ENCODE measurements at places on chromosomes 11 and 22.

DNA sequence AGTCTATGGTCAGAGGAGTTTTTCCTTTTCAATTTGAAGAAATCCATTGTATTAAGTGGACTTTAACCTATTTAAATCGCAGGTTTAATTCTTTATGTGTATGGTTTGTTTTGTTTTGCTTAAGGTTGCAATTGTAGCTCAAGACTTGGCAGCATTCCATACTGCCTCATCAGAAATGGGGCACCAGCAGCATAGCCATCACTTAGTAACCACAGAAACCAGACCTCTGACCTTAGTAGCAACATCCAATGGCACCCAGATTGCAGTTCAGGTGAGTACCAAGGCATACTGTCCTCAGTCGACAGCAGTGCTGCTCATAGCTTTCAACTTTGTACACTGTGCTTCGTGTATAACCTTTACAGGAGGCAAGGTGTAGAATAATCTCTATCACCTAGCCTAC is 48.4 kb upstream of the WEE1 start:
- DNase-seq: no peak

GRCh38 chr11:108019870-108020540 is 11.3 kb downstream of the CUL5 start:
- no peak for DNase-seq

DNA sequence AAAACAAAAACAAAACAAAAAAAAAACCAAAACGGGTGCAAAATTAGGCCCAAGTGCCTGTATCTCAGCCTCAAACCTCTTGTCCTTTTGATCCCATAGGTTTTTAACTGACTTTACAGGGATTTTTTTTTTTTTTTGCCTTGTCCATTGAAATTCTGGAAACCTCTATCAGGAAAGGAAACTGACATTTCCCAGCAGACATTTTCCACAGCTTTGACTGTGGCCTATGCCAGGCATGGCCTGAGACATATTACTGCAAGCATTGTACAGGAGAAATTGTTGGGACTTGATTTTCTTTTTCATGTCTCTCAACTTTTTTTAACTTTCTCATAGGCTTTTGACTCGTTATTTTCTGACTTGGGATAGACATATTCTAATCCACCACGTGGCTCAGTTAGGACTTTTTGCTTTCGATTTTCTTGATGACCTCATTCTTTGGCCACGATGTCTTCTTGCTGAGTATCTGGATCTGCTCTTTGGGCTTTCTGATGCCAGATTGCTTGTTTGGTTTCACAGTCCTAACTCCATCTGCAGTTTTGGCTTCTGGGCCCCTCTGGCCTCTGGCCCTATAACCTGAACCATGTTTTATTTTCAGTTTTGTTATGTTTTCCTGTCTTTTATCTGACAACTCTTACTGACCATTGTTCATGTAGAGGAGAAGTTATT is 336.1 kb upstream of the C11orf87 start:
- DNase-seq: no peak

- DNase-seq: no peak
Observed at GRCh38 chr11:104529213-104529612, 365.3 kb upstream of the PDGFD start.

DNA sequence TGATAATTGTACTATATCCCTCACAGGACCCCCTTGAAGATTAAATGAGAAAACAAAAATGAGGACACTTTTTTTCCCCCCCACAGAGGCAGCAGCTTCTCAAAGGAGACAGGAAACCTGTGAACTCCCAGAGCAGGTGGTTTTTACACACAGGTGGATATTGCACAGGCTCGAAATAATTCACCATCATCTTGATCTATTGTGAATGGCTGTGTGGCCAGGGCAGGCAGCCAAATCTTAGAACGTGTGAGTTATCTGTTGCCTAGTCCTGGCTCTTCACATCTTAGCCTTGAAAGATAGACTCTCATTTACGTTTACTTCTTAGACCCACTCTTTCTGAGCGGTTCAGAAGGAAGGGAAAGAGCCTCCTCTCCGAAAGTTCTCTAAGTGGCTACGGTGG is 23.5 kb downstream of the PPFIBP2 start:
- DNase-seq: no peak

DNA sequence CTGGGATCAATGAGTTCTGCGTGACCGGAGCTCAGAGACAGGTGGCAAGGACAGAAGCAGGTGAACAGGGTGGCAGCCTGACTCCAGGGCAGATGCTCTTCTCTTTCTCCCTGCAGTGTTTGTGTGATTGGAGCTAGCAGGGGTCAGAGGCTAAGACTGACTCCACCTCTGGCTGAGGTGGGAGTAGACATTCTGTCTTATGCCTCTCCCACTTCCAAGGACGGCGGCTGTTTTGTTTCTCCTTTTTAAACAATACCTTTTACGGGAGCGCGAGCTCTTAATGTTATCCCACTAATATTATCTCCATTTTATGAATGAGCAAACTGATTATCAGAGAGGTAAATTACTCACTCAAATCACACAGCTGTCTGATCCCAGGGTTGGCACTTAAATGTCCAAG is 323.7 kb downstream of the MIAT start:
- DNase-seq: no peak

GRCh38 chr11:46050003-46050461 is 71.2 kb downstream of the PHF21A start:
- DNase-seq: peak; percentile 44

- no peak for DNase-seq
Observed at GRCh38 chr11:114448749-114449482, 9.6 kb downstream of the REXO2 start.

DNA sequence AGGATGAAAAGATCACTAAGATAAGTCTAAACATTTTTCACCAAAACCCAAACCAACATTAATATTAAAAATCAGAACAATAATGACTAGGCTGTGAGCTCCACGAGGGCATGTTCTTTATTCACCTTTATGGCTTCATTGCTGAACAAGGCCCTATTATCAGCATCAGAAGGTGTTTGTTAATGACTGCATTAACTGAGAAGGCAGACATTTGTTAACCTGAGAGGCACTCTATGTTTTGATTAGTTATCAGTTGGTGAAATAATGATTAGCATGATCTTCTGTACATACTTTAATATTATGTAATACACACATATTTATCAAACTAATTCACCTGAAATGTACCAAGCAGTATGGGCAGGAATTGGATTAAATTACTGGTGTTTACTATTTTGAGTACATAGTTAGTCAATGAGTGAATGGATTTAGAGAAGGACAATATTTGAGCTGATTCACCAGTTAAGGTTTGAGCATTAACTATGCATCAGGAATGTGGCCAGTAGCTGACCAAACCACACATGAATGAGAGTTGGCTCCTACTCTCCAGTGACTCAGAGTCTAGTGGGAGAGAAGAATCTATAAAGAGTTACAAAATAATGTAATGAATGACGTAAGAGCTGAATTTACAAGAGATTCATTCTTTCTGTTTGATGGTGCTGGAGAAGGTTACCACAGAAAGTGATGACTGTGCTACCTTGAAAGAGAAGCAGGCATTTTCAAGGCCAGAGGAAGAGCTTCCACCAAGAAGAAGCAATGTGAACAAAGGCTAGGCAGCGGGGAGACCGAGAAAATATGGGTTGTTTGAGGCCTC is 6.7 kb downstream of the IL18 start:
- peak; percentile 99 for DNase-seq

DNA sequence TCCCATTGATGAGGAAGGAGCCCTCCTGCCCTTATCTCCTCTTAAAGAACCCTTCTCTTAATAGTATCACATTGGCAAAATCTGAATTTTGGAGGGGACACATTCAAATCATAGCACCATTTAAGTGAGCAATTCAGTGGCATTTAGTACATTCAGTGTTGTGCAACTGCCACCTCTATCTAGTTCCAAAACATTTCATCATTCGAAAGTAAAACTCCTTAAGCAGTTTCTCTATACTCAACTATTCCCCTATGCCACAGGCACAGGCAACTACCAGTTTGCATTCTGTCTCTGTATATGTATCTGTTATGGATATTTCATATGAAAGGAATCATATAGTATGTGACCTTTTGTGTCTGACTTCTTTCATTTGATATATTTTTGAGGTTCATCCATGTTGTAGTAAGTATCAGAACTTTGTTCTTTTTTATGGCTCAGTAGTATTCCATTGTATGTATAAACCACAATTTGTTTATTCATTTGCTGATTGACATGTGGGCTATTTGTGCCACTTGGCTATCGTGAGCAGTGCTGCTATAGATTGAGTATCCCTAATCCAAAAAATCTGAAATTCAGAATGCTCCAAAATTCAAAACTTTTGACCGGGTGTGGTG is 22.9 kb downstream of the FAR1 start:
- DNase-seq: no peak

DNA sequence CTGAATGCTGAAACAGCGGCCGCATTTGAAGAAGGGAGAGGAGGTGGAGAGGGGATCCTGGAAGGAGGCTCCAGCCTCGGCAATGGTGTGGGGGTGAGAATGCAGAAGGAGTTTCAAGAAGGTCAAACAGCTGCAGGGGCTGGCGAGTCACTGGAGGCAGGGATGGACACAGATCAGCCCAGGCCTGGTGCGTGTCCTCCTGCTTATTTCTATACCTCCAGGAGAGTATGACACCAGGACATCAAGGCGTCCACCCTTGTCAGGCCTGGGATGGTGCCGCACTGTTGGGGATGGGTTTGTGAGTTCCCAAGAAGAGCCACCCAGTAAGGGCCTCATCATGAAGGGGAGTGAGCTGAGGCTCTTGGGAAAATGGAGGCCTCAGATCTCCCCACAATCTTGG is 23.1 kb downstream of the IGLL1 start:
- DNase-seq: no peak

- DNase-seq: no peak
Observed at GRCh38 chr22:30262917-30263741, 3.5 kb downstream of the OSM start.

- no peak for DNase-seq
Observed at GRCh38 chr11:134359646-134360045, 27.9 kb downstream of the GLB1L2 start.

GRCh38 chr22:38655519-38656255 is 505 bp downstream of the FAM227A start:
- no peak for DNase-seq

- DNase-seq: no peak
Observed at GRCh38 chr11:6333095-6333494, 12.8 kb upstream of the CAVIN3 start.

DNA sequence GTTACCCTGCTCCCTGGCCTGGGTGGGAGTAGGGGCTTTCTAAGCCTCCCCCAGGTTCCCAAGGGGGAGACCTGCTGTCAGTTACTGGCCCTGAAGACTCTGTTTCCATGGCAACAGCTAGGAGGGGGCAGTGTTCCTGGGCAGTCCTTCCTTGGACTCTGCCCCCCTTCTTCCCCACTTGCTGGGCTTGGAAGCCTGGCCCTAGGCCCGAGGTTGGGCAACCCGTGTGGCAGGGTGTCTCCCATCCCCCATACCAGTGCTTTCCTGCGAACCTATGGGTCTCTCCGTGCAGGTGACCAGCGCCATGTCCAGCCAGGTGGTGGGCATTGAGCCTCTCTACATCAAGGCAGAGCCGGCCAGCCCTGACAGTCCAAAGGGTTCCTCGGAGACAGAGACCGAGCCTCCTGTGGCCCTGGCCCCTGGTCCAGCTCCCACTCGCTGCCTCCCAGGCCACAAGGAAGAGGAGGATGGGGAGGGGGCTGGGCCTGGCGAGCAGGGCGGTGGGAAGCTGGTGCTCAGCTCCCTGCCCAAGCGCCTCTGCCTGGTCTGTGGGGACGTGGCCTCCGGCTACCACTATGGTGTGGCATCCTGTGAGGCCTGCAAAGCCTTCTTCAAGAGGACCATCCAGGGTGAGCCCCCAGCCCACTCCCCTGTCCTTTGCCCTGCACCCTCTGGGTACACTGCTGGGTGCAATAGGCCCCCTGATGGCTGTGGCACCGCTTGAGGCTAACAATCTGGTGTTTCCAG is 1.7 kb downstream of the ESRRA start:
- no peak for DNase-seq

- DNase-seq: no peak
Observed at GRCh38 chr11:120633616-120634393, 122.3 kb downstream of the GRIK4 start.

DNA sequence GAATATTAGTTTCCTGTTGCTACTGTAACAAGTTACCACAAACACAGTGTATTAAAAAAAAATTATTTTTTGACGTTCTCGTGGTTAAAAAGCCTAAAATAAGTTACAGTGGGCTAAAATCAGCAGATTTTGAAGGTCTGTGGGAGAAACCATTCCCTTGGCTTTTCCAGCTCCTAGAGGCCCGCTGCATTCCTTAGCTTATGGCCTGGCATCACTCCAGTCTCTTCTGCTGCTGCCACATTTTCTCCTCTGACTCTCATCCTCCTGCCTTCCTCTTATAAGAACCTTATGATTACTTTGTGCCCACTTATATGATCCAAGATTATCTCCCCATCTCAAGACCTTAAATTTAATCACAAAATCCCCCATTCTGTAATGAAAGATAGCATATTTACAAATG is 392.7 kb downstream of the GUCY1A2 start:
- no peak for DNase-seq

- DNase-seq: no peak
Observed at GRCh38 chr11:115182282-115182955, 321.8 kb downstream of the CADM1 start.

GRCh38 chr11:131653260-131653659 is 282.8 kb downstream of the NTM start:
- DNase-seq: no peak

GRCh38 chr11:76330651-76331050 is 50.3 kb downstream of the THAP12 start:
- no peak for DNase-seq

GRCh38 chr22:25567251-25567675 is 2.8 kb downstream of the GRK3 start:
- no peak for DNase-seq

- DNase-seq: no peak
Observed at GRCh38 chr11:127395034-127395433, 394.5 kb upstream of the KIRREL3 start.
